ENCODE measurements at places on chromosomes 5 and 9. TPM values are rescaled to one million over a fixed set of nuclear protein-coding genes. Genes with fewer than 3 reads are reported as not detected.

MARCOL gene
- not detected for total RNA-seq

NUDCD2 gene
- total RNA-seq, result 19.0 TPM

SPINK4 gene
- not detected for total RNA-seq

PMPCA gene
- total RNA-seq, result 47.3 TPM

ANXA2R gene
- 2.0 TPM for total RNA-seq

EQTN gene
- total RNA-seq, result not detected

C9orf153 gene
- total RNA-seq, result 0.55 TPM

AFF4 gene
- 87.5 TPM for total RNA-seq

TRIM14 gene
- total RNA-seq, result 13.8 TPM

ARL10 gene
- 4.4 TPM for total RNA-seq

FBN2 gene
- total RNA-seq, result 1.4 TPM

Data from mesenteric fat pad (tissue), 1 donor.